ENCODE measurements at places on chromosomes 12 and 14.

DNA sequence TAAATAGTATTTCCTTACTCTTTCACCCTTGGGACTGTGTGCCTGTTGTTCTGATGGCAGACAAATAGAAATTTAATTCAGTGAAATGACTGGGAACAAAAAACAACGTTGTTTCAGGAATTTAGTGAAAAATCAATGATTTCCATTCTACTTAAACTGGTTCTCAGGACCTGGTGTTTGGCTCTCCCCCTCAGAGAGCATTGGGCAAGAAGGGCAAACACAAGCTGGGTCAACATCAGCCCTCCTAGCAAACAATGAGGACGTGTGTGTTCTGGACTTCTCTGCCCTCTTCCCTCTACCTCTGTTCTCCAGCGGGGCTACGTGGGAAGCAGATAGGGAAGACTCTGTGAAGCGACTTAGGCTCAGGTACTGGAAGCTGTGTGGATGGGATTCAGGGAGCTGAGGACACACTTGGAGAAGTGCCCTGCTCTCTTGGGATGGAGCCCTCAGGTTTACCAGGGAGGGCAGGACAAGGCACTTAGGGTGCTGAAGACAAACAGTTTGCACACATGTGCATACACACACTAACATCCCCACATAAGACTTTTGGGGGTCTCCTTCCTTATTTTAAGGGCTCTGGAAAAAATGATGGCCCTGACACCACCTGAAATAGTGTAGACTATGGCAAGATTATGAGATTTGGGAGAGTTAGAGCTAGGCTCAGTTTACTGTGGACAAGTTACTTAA, 7.6 kb upstream of the SERPINA1 start:
- DNase-seq, result no peak

- DNase-seq, result no peak
Measured at GRCh38 chr12:16166563-16167470, 110.7 kb downstream of the SLC15A5 start.

DNA sequence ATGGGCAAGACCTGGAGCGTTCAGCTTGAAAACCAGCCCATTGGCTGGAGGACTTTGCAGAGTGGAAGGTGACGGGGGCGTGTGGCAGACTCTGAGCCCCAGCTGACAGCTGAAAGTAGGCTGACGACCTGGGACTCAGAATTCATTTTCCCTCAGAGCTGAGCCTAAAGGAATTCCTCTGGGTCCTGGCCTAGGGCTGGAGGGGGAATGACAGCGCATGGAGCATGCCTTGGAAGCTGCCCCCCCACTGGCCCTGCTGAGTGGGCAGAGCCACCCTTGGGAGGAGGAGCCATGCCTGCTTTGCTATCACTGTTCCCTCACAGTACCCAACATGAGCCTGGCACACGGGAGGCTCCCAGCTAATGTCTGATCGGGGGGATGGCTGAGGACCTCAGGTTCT, 25.4 kb upstream of the SMOC1 start:
- DNase-seq, result no peak

- DNase-seq, result no peak
Measured at GRCh38 chr12:66600903-66601302, 78.0 kb downstream of the GRIP1 start.

- no peak for DNase-seq
Measured at GRCh38 chr14:58571769-58572472, 65.8 kb upstream of the DACT1 start.

GRCh38 chr14:104136472-104137296, 1.7 kb upstream of the KIF26A start:
- DNase-seq, result no peak

DNA sequence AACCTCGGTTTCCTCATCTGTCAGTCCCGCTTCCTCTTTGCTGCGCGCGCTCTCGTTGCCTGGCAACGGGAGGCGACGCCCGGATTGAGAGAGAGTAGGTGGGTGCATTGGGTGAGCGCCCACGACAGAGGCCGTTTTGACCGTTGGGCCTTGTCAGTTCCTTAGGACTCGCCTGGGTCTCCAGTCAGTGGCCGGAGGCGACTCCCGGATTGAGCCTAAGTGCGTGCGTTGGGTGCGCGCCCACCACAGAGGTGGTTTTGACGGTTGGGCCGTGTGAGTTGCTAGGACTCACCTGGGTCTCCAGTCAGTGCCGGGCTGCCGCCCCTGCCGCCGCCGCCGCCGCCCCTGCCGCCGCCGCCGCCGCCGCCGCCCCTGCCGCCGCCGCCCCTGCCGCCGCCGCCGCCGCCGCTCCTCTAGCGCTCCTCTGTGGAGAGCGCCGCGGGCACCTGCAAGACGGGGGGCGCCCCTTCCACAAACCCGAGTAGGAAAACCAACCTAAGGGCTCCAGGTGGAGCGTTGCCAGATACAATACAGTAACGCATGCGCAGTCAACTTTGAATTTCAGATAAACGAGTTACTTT, 37.2 kb downstream of the APOBEC1 start:
- no peak for DNase-seq

GRCh38 chr12:105292705-105293104, 37.8 kb upstream of the C12orf75 start:
- no peak for DNase-seq

- no peak for DNase-seq
Measured at GRCh38 chr12:124295431-124296058, 652 bp downstream of the RFLNA start.

- no peak for DNase-seq
Measured at GRCh38 chr12:123057513-123058265, 77.2 kb downstream of the ARL6IP4 start.

- no peak for DNase-seq
Measured at GRCh38 chr14:95334044-95334443, 14.3 kb upstream of the CLMN start.

DNA sequence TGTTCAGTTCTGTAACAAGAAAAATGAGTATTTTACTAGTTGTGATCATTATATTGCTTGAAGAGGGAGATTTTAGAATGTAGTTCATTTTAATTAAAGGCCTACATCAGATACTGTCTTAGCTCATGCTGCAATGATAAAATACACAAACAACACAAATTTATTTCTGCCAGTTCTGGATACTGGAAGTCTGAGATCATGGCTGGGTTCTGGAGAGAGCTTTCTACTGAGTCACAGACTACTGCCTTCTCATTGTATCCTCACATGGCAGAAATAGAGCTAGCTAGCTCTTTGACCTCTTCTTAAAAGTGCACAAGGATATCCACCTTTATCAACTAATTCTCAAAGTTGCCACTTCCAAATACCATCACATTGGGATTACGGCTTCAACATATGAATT, 53.8 kb downstream of the MIS18BP1 start:
- no peak for DNase-seq

GRCh38 chr12:111274777-111275176, 94.1 kb downstream of the PHETA1 start:
- no peak for DNase-seq

DNA sequence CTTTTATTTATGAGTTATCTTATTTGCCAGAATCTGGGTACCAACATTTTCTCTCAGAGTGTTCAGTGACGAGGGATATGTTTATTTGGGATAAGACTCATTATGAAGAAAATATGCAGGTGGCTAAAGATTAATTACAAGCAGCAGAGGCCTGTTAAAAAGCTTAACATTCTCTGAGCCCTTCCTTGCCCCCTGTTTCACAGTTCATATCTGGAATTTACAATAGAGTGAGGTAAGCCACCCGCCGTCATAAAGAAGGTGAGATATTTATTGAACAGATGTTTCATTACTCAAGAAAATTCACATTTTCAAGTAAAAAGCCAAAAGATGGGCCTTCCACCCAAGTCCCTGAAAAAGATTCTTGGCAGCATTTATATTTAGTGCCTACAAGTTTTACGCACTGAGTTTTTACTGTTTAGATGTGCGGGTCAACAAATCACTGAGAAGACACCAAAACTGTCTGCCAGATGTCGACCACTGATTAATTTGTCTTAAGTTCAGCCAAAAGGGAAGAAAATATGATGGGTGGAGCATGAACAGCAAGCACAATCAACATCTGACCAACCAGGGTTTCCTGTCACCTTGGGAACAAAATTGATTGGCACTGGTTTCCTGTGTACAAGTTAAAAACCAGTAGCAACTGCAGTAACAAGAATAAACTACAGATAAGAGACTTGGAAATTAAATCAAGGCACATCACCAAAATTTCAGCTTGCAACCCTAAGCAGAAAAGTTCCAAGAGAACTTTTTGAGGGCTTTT, 85.5 kb upstream of the PTPRB start:
- DNase-seq, result no peak

DNA sequence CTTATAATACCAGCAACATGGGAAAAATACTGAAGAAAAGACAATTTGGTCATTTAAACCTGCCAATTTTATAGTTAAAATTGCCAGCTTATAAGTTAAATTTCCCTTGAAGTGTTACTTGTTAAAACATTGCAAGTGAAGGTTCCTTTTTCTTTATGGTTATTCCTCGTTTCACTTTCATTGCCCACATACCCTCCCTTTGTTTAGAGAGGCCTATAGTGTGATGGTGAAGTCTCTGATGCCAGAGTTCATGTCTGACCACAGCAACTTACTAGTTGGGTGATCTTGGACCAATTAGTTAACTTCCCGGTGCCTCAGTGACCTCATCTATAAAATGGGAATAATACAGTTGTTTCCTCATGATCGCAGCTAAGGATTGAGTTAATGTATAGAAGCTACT, 173.5 kb downstream of the ANO6 start:
- no peak for DNase-seq

DNA sequence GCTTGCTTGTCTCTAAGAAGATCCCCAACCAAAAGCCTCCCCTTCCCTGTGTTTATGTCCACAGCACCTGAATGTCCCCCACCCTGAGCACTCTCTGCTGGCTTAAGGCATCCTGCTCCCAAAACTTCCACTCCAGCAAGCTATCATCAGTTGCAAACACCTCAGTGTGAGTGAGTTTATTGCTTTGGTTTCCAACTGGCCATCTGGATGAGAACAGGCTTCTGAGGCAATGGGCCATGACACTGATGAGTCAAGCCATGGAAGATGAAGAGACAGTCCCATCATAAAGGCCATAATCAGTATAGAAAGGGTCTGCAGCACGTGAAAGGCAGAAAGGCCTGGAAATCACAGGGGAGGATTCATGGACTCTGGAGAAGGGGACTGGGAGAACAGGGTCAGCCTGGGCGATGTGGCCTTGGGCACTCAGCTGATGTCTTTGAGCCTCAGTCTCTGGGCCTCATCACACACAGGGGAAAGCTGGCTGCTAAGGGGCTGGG, 12.8 kb downstream of the CMKLR1 start:
- no peak for DNase-seq

DNA sequence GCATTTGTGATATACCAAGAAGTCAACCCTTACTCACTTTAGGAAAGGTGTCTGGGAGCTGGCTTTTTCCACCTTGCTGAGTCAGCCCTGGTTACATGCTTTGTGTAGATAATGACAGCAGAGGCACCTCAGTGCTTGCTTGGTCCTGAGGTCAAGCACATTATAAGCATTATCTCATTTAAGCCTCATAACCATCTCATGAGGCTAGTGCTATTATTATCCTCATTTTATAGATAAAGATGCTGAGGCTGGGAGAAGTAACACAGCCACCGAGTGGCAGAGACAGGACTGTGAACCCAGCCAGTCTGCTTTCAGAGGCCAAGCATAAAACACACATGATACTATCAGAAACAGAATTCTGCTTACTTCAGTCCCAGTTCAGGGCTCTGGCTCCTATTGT, 29.4 kb downstream of the MAX start:
- DNase-seq, result no peak

GRCh38 chr12:24952389-24952788, 3.5 kb upstream of the BCAT1 start:
- no peak for DNase-seq

- DNase-seq, result no peak
Measured at GRCh38 chr12:114311974-114312373, 94.0 kb downstream of the TBX5 start.

- no peak for DNase-seq
Measured at GRCh38 chr14:95494456-95494855, 22.0 kb downstream of the SYNE3 start.

DNA sequence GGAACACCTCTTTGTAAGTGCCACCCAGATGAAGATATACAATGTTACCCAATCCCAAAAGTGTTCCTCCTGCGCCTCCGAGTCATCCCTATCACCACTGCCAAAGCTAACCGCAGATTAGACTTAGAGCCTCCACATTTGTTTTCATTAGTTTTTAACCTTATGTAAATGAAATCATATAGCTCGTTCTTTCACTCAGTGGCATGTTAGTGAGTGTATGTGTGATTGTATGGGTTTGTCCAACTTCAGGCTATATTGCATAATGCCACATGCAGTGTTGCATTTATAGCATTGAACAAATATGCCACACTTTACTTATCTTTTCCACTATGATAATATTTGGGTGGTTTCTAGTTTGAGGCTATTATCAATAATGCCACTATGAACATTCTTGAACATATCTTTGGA, 18.0 kb downstream of the MAP1LC3B2 start:
- no peak for DNase-seq

GRCh38 chr14:20580242-20580641, 7.6 kb downstream of the RNASE11 start:
- DNase-seq, result no peak

- no peak for DNase-seq
Measured at GRCh38 chr12:85191-85666, 18.7 kb downstream of the IQSEC3 start.

DNA sequence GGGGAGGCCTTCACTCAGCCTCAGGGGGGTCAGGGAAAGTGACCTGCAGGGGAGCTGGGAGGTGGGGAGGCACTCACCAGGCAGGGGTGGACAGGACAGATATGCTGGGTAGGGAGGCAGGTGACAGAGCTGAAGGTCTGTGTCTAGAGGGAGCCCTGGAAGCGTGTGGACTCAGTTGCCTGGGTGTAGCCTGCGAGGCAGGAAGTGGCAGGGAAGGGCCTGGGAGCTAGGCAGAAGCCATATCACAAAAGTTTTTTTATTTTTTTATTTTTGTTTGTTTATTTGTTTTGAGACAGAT, 39.3 kb downstream of the ARL6IP4 start:
- no peak for DNase-seq

DNA sequence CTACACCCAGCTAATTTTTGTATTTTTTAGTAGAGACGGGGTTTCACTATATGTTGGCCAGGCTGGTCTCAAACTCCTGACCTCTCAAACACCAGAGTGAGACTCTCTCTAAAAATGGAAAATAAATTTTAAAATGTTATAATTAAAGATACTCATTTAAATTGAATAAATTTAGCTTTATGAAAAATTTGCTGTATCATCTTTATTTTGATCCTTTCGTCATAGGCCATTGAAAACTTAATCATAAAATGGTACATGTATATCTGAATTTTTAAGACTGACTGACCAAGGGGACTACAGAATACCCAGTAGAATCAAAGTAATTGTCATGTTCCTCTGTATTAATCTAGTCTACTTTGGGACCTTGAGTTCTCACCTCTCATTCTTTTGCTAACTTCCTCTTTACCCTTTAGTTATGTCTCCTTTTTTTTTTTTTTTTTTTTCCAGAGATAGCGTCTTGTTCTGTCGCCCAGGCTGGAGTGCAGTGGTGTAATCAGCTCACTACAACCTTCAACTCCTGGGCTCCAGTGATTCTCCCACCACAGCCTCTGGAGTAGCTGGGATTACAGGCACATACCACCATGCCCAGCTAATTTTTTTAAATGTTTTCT, 9.5 kb downstream of the RAB5B start:
- DNase-seq, result no peak

GRCh38 chr14:90969531-90970166, 90.8 kb downstream of the RPS6KA5 start:
- no peak for DNase-seq

Measured in breast epithelium (tissue), 4 donors.